ENCODE measurements at places on chromosomes 2 and 18. TPM values are rescaled to one million over a fixed set of nuclear protein-coding genes. Genes with fewer than 3 reads are reported as not detected.

Gene WNT10A
- 2.8 TPM for total RNA-seq

Gene MTCL1
- 28.8 TPM for total RNA-seq

DNA sequence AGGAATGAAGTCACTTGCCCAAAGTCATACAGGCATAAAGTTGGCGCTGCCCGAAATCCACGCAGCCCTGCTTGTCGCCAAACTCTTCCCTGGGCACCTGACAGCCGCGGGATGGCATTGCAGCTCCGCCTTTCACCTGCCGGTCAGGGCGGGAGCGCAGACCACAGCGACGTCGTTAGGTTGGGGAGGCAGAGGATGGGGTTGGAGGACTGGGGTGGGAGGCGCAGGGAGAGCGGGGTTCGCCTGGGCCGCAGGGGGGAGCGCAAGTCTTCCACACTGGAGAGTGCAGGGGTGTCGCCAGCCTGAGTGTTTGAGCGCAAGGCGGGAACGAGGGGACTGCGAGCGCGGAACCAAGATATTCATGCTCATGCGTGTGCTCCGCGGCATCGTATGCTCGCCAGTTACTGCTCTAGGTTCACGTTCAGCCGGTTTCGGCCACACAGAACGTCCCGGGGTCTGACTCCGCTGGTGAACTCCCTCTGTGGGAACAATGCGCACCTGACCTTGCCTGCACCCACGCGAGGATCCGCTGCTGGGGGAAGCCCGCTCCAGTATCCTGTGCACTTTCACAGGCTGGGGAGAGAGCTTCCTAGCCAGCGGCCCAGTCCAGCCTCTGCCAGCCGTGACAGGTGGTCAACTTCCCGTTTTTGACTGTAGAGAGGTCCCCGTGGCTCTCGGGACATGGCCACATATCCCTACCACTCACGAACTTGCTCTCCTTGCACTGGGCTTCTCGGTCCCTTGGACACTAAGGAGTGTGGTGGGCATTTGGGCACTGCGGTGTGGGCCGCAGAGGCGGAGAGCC lies 767 bp upstream of the NPPC start:
- no peak for DNase-seq

GRCh38 chr2:7748717-7749415 lies 831.7 kb downstream of the RNF144A start:
- DNase-seq: peak; percentile 84
